ENCODE measurements at places on chromosomes 7 and 10.

- peak; percentile 29 for DNase-seq
Observed at GRCh38 chr7:34165927-34166550, 260.7 kb downstream of the BMPER start.

DNA sequence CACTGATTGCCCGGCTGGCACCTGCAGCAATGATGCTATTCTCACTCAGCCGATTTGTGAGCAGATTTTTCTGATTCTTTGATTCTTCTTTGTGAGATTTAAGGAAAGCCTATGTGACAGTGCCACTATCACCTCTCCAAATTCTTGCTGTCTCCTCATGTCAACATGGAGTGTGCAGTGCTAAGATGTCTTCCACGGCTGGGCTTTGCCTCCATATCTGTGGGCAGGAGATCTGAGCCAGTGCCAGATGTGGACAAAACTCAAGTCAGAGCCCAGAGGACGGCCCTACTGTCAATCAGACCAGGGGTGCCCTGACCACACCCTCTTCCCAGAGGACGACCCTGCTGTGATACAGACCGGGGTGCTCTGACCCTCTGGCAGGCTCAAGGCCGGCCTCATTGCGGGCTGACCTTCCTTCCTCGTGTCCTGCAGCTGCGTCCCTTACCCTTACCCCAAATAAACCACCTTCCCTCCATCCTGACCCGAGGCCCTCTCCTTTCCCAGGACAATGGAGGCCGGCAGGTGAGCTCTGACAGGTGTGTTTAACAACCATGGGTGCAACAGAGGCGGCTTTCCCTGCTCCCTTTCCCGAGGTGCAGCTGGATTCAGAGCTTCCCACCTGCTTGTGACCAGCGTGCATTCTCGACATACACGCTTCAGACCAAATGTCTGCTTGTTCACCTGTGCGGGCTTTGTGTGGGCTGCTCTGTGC, 221.4 kb downstream of the ADARB2 start:
- DNase-seq = peak; percentile 34

GRCh38 chr7:50644586-50644985, 79.4 kb upstream of the DDC start:
- no peak for DNase-seq

DNA sequence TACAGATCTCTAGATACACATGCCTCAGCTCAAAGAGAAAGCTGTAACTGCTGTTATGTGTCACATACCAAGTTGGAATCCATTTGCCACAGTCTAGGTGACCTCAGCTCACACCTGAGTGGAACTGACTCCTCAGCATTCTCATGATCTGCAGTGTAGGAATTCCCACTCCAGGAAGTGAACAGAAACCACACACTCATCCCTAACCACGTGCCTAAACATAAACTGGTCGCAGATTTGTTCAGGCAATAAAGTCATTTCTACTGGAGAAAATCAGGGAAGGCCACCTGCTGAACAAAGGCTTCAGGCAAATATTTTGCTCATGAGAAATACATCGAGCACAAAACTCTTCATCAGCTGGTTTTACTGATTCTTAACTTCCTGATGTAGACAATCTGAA, 23.0 kb upstream of the ZMYND11 start:
- no peak for DNase-seq

DNA sequence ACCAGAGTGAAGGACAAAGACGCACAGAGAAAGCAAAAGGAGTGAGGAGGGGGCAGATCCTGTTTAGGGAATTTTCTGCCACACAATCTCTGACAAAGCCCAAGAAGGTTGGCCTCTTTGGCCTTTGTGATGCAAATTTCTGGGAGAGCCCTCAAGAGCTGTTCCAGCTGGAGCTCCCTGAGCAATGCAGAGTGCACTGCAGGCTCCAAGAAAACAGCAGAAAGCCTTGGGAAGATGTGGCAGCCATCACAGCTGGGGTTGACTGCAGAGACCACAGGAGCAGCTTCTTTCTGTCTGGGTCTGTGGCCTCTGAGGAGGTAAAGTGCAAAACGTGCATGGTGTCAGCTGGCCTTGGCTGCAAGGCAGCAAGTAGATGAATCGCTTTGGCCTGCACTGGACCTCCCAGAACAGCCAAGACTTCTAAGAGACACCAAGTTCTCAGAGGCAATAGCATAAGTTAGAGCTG, 200.2 kb downstream of the ELMO1 start:
- no peak for DNase-seq

GRCh38 chr10:43224321-43224720, 42.5 kb downstream of the RASGEF1A start:
- no peak for DNase-seq

DNA sequence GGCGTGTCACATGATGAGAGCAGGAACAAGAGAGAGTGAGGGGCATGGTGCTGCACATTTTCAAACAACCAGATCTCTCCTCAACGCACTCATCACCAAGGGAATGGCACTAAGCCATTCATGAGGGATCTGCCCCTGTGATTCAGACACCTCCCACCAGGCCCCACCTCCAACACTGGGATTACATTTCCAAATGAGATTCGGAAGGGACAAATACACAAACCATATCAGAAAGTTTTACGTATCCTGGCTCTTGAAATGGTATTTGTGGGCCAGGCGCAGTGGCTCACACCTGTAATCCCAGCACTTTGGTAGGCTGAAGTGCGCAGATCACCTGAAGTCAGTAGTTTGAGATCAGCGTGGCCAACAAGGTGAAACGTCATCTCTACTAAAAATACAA, 189.4 kb downstream of the PLXDC2 start:
- DNase-seq = no peak

- DNase-seq = peak; percentile 84
Observed at GRCh38 chr10:97731346-97732051, 5.4 kb upstream of the ZFYVE27 start.

- no peak for DNase-seq
Observed at GRCh38 chr10:6173203-6173602, 29.5 kb upstream of the PFKFB3 start.

GRCh38 chr7:88758381-88759229, 895 bp upstream of the ZNF804B start:
- peak; percentile 23 for DNase-seq

Data from NCI-H510A treated with DMSO at 0.1 percent for 48 hours (cell line).